ENCODE measurements at places on chromosomes 16 and 17. TPM values are rescaled to one million over a fixed set of nuclear protein-coding genes. Genes with fewer than 3 reads are reported as not detected.
A peak's percentile ranks its signal among the peaks of the same experiment; 100 is the strongest.

PDPK1 gene
- total RNA-seq: 12.6 TPM

CES5A gene
- total RNA-seq: not detected

TP53TG3B gene
- not detected for total RNA-seq

GRCh38 chr17:70217571-70217970, 48.2 kb downstream of the KCNJ2 start:
- DNase-seq: no peak

GRCh38 chr17:2563061-2563460, 30.4 kb upstream of the PAFAH1B1 start:
- no peak for DNase-seq

- DNase-seq: peak; percentile 63
Observed at GRCh38 chr17:64608571-64608981, 53.5 kb downstream of the SMURF2 start.

DNA sequence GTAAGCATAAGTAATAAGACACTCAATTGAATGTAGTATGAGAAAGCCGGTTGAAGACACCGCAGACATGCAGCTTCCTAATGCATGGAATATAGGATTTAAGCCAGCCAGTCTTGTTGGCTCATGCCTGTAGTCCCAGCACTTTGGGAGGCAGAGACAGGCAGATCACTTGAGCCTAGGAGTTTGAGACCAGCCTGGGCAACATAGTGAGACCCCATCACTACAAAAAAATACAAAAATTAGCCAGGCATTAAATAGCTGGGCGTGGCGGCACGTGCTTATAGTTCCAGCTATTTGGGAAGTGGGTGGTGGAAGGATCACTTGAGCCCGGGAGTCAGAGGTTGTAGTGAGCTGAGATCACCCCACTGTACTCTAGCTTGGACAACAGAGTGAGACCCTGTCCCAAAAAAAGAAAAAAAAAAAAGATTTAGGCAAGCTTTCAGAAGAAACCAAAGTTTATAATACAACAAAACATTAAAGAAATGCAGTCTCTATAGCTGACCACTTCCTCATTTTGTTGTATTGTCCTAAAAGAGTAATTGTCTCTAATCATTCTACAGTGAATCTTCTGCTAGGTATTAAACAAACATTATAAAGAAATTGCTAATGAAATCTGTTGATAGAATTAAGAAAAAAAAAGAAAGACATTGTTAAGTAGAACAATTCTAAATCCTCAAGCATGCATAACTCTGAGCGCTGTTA, 68.6 kb upstream of the KIFC3 start:
- DNase-seq: no peak

All from lung microvascular endothelial cell (primary cell).